ENCODE measurements at places on chromosomes 7 and 10.

DNA sequence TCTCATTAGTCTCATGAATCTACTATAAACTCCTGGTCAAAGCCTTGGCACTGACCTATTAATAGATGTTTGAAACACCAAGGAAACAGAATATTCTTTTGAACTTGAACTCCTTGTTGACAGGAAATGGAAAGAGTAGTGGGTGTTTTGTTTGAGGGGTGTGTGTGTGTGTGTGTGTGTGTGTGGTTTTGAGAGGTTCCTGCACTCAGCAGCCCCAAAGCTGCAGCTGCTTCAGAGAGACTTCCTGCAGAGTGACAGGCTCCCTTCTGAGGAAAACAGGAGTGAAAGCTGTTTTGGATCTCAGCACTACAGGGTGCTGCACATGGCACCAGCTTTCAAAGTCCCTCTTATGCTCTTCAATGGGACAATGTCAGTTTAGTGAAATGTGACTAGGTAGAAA is 546.5 kb upstream of the STEAP1 start:
- no peak for DNase-seq

DNA sequence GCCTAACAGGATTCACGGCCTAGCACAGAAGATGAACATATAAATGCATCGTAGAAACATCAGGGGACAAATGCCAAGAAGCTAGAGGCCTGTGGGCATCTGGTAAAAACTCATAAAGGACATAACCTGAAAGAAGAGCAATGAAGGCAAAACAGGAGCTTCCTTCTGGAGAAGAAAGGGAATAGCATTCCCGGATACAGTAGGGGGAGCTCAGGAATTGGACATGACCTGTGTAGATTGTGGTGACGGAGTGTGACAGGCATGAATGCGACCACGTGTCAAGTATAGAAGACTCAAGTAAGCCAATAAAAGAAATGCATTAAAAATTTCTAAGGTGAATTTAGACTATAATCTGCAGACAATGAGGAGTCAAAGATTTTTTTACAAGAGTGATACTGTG is 270.1 kb downstream of the AGMO start:
- DNase-seq: no peak

GRCh38 chr10:101244321-101245050 is 15.2 kb upstream of the LBX1 start:
- DNase-seq: no peak

- DNase-seq: no peak
Observed at GRCh38 chr10:77866598-77866997, 60.0 kb downstream of the DLG5 start.

- DNase-seq: peak; percentile 28
Observed at GRCh38 chr10:131980761-131981428, 828 bp downstream of the BNIP3 start.

- no peak for DNase-seq
Observed at GRCh38 chr7:71414490-71414889, 282.5 kb downstream of the GALNT17 start.

DNA sequence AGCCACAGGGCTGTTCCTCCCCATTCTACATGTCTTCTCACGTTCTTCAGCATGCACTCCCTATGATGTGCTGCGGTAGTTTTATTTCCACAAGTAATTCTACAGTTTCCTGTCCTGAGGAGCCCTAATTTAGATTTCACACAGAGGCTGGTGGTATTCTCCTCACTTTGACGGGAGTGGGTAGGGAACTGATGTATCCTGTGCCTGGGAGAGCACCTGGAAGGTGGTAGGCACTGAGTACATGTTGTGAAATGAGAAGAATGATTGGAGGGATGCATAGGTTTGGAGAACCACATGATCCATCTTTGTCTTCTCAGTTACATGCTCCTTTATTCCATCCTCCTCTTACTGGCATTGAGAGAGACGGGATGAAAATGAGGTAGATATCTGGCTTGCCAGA is 118.2 kb upstream of the CCDC6 start:
- no peak for DNase-seq

- DNase-seq: no peak
Observed at GRCh38 chr10:89904755-89905154, 203.4 kb downstream of the KIF20B start.

DNA sequence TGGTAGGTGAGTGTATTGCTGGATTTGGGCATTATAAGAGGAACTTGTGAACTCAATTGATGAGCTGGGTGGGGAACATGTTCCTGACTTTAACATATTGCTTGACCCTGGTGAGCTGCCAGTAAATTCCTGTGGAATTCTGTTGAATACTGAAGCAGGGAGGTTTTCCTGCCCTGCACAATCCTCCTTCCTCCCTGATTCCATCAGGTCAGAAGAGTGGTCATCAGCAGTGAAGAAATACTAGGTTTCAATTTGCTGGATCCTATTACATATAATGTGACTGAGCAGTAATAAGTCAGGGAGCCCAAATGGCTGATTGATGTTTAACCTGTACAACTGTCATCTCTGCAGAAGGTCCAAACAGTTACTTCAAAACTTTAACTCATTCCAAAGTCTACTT is 581.2 kb downstream of the SUGCT start:
- DNase-seq: peak; percentile 14

- peak; percentile 54 for DNase-seq
Observed at GRCh38 chr7:84975586-84976185, 211.2 kb downstream of the SEMA3D start.

GRCh38 chr7:95199779-95200558 is 124.4 kb downstream of the PON1 start:
- peak; percentile 89 for DNase-seq

GRCh38 chr10:26503911-26504310 is 65.8 kb downstream of the APBB1IP start:
- no peak for DNase-seq

DNA sequence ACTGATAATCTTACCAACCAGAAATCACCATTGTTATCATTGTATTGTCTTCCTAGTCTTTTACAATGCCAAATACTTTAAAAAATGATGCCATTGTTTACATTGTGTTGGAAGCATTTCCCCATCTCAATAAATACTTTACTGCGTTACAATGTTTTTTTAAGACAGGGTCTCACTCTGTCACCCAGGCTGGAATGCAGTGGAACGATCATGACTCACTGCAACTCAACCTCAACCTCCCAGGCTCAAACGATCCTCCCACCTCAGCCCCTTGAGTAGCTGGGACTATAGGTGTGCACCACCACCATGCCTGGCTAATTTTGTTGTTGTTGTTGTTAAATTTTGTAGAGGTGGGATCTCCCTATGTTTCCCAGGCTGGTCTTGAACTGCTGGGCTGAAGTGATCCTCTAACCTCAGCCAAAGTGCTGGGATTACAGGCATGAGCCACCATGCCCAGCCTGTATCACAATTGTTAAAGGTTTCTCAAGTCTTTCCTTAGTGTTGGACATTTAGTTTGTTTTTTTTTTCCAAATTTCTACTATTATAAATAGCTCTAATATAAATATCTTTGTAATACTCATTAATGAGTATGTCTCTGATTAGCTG is 13.5 kb downstream of the LRMDA start:
- DNase-seq: no peak

GRCh38 chr7:37719077-37719476 is 35.5 kb downstream of the GPR141 start:
- DNase-seq: no peak

GRCh38 chr7:48299580-48300169 is 128.4 kb downstream of the ABCA13 start:
- DNase-seq: peak; percentile 58

GRCh38 chr10:84424731-84425167 is 96.4 kb downstream of the CCSER2 start:
- DNase-seq: peak; percentile 87

DNA sequence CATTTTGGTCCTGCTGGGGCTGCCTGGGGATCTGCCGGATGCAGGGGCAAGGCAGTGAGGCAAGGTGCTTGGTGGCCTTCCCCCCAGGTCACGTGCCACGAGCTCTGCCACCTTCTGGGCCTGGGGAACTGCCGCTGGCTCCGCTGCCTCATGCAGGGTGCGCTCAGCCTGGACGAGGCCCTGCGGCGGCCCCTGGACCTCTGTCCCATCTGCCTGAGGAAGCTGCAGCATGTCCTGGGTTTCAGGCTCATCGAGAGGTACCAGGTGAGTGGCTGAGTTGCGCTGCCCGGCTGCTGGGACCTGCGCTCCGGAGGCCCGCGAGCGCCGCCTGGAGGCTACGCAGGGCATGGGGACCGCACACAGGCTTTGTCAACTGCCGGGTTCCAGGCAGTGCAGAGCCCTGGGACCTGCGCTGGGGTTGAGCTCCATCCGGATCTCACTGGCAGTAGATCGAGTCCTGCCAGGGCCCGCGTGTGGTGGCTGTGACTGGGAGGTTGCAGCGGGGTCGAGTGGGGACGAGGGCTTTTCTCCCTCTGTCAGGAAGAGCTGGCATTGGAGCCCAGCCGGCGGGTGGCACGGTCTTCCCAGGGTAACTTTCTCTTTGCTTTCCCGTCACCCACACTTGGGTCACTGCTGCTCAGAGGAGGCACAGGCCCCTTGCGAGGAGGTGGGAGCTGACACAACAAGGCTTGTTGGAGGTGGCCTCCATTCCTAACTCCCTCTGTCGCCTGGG is 21.7 kb downstream of the AMZ1 start:
- DNase-seq: peak; percentile 81

- no peak for DNase-seq
Observed at GRCh38 chr7:101386558-101387231, 24.0 kb downstream of the COL26A1 start.

DNA sequence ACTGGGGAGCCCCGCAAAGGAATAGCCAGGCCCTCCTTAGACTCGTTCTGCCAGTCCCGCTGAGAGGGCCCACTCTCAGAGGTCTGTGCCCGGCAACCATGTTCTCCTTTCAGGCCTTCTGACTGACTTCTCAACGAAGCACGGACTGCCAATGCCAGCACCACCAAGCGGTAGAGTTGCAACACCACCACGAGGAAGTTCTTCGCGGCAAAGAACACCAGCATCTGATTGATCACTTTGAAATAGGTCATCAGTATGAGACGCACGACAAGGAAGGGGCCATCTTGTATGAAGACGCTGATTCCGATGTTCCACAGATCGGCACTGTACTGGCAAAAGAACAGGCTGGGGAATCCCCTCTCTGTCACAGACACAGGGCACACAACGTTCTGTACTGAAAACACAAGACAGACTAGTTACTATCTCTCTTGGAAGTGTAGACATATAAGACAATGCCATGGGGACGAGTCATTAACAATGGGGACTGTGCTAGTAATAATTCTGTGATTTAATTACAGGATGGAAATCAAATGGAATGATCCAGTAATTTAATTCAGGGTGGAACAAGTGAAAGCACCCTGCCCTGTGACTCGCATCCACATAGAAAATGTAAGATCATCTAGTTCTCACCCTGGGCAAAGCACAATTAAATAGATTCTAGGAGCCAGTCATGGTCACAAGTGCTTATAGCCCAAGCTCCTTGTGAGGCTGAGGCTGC is 42.7 kb downstream of the TMEM26 start:
- DNase-seq: no peak

GRCh38 chr10:128078136-128078969 is 47.9 kb downstream of the MKI67 start:
- DNase-seq: peak; percentile 41

- DNase-seq: peak; percentile 44
Observed at GRCh38 chr10:69045441-69046300, 42.2 kb upstream of the SRGN start.

GRCh38 chr7:38702002-38702535 is 70.9 kb upstream of the AMPH start:
- DNase-seq: no peak

- DNase-seq: no peak
Observed at GRCh38 chr7:140231771-140232491, 55.1 kb upstream of the KDM7A start.

DNA sequence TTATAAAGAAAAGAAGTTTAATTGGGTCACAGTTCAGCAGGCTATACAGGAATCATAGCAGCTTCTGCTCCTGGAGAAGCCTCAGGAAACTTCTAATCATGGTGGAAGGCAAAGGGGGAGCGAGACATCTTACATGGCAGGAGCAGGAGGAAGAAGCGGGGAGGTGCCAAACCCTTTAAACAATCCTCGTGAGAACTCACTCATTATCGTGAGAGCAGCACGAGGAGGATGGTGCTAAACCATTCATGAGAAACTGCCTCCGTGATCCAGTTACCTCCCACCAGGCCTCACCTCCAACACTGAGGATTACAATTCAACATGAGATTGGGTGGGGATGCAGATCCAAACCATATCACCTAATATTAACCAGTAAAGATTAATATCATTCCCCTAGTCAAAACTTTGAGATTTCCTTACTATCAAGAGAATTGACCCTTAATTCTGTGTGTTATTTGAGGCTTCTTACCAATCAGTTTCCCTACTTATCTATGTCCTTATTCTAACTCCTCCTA is 1.6 kb upstream of the SMO start:
- no peak for DNase-seq

- no peak for DNase-seq
Observed at GRCh38 chr10:1847361-1847760, 110.0 kb upstream of the ADARB2 start.

DNA sequence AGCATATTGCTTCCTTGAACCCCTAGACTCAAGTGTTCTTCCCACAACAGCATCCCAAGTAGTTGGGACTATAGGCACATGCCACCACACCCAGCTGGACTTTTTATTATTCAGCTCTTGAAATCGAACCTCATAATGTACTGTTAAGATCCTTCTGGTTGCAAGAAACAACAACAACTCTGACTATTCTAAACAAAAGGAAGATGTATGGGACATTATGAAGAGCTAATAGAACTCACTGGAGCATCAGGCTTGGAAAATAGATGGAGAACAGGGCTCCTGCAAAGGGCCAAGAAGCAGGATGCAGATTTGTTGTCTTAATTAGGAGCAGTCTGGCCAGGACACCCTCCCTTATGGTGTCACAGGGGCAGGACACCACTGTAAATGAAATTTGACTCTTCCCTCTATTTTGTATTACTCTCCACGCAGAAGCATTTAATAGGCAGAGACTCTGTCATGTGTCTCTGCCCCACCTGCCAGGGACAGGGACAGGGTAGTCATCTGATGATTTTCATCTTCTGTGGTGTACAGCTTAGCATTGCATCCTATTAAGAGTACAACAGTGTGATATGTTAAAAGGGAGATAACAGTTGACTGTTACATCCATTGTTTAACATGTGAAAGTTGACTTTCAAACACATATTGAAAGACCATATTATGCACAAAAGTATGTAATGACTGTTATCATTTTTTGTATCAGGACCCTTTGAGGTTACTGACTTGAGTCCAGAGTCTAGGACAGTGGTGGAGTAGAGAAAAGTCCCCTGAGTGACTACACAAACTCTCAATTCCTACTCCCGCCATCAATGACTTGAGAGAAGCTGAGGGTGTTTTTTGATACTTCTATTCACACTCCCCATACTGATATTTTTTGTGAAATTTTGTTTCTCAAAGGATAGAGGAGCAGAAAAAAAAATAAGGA is 157.3 kb downstream of the LRRC4 start:
- no peak for DNase-seq

DNA sequence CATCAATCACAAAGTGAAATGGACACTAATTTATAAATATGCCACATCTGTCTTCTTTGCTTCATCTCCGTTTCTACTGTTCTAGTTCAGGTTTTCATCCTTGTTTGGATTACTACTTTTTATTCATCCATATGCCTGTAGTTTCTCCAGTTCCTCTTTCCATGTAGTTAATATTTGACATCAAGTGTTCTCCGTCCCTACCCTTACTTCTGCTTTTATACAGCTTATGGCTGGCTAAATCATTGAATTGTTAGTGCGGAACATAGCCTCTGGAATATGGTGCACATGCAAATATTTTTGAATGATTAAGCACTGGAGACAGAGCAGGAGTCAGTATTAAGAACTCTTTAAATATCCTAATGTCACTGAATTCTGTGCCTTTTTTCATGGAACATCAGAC is 230.0 kb upstream of the PPP1R3A start:
- DNase-seq: no peak

GRCh38 chr10:18104223-18104872 is 35.9 kb upstream of the CACNB2 start:
- peak; percentile 60 for DNase-seq

- peak; percentile 32 for DNase-seq
Observed at GRCh38 chr10:90865401-90865800, 6.4 kb upstream of the RPP30 start.

Measured in lung microvascular endothelial cell (primary cell).